Stomach (tissue), 19 donors: ENCODE measurements at places on chromosomes 2 and 18.

GRCh38 chr2:171225302-171225980 lies 64.7 kb upstream of the TLK1 start:
- no peak for DNase-seq

- no peak for DNase-seq
These were observed 445.6 kb upstream of the SPRED2 start for GRCh38 chr2:65878011-65878340.

GRCh38 chr2:7950035-7950612 lies 731.7 kb upstream of the ID2 start:
- DNase-seq = no peak

DNA sequence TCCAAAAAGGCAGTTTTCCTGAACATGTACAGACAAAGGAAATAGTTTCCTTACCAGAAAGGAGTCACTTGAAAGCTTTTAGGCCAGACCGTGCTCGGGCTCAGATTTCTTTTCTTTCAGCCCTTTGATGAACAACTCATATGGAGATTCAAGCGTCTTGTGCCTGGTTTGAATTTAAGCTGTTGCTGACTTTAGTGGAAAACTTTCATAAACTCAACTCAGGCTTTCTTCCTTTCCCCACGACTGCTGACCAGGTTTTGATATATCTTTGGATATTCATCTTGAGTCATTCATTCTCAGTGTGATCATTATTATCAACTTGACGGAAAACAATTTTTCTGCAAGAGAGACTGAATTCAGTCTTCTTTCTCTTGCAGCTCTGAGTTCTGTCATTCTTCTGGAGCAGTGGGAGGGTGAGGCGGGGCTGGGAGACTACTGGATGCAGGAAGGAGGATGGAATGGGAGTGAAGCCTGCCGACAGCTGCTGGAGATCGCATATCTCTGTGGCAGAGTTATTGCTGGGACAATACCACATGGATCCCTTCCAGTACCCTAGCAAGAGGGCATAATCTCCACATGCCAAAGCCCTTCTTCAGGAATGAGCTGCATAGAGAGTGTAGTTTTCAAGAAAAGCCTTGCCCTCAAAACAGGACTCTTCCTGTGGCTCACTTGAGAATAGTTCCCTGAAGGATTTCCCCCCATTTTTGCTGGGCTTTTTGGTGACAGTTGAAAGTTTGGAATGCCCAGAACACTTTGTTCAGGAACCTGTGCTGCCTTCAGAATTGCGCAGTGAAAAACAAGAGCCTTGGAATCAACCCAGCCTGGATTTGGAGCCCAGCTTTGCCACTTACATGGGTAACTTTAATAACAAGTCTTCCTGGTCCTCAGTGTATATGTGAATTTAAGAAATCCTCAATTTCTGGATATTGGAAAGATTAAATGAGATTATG lies 364.4 kb downstream of the ZNF521 start:
- DNase-seq = no peak

DNA sequence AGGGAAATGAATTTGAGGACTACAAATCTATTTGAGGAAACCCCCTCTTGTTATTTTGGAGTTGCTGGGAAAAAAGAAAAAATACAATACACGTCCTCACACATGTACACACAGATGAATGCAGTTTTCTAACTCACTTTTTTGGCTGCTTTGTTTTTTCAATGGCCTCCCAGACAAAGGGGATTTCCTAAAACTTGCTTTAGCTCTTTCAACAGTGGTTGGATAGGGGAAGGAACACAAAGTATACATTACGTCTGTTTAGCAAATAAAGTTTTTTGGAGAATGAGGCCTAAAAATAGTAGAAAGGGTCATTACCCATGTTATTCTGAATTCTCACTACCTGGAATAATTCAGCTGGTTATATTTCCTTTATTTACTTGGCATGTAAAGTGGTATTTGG lies 125.3 kb upstream of the ITGB6 start:
- DNase-seq = no peak

GRCh38 chr2:96146153-96146880 lies 1.1 kb upstream of the DUSP2 start:
- peak; percentile 47 for DNase-seq
